ENCODE measurements at places on chromosomes 3 and 15. TPM values are rescaled to one million over a fixed set of nuclear protein-coding genes. Genes with fewer than 3 reads are reported as not detected.

The WDR72 gene
- total RNA-seq, result not detected

The ZNF860 gene
- total RNA-seq, result not detected

The ACTR8 gene
- total RNA-seq, result 37.7 TPM

The HRH1 gene
- total RNA-seq, result 0.58 TPM

The PIK3R4 gene
- total RNA-seq, result 29.1 TPM

The EBLN2 gene
- 10.2 TPM for total RNA-seq

The SUSD5 gene
- not detected for total RNA-seq

The FBXW12 gene
- not detected for total RNA-seq

The MFGE8 gene
- 102 TPM for total RNA-seq
